ENCODE measurements at places on chromosomes 2 and 18.

GRCh38 chr2:109482361-109482861 is 131.4 kb downstream of the SEPTIN10 start:
- no peak for DNase-seq

DNA sequence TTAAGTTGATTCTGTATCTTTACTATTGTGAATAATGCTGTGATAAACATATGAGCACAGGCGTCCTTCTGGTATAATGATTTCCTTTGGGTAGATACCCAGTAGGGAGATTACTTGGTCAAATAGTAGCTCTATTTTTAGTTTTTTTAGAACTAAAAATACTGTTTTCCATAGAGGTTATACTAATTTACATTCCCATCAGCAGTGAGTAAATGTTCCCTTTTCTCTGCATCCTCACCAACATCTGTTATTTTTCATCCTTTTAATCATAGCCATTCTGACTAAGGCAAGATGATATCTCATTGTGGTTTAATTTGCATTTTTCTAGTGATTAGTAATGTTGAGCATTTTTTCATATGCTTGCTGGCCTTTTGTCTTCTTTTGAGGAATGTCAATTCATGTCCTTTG is 35.1 kb downstream of the PMS1 start:
- no peak for DNase-seq

GRCh38 chr2:128312411-128312810 is 6.3 kb downstream of the HS6ST1 start:
- DNase-seq = no peak

DNA sequence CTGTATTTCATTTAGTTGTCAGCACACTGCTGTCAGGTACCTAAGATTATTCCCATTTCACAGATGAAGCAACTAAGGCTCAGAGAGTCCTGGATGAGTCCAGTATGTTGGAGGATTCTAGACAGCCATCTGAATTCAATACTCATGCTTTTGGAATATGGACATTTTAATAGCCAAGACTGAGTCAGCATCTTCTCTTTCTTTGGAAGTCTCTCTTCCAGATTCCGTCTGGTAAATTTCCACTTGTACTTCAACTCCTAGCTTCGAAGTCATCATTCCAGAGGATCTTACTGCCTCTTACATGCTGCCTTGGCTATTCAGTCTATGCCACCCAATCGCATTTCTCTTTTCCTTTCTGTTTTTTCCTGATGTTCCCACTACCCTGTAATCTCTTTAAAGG is 40.6 kb downstream of the INSIG2 start:
- DNase-seq = no peak

DNA sequence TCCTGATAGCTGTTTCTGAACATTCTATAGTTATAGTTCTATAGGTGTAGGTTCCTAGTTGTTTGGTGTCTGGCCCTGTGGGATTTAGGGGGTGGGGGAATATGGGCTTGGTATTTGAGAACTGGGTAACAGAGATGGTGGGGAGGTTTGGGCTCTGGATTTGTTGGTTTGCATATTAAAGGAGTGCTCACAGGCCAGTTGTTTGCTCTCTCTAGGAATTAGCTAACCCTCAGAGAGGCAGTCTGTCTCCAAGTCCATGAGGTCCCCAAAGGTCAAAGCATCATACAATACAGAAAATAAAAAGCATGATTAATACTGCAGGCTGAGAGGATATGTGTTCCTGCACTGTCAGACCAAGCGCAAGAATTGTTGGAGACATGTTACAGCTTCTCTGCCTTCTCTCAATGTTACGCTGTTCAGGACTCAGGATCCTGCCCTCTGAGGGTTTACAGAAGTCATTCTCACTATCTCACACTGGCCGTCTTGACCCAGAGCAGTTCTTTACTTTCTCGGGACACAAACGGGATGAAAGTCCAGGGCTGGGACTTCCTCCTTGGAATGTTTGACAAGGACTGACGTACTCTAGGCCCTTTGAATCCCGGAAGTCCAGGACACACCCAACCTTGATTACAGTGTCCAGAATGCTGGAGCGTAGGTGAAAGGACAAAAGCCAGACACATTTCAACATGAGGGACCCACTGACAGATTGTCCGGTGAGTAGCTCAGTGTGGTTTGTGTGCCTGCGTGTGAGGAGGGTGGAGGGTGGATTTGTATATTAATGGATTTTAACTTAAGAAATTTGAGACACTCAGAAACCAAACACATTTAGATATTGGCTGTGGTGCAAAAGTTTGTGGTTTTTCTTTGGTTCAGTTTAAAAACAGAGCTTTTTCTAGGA is at the start of gene NOSTRIN:
Gene NOSTRIN, plus strand, starts transcription at position 677 of the 898 bp plus-strand sequence. Its CDS starts 10 bp downstream, at position 687.
- DNase-seq = no peak

- no peak for DNase-seq
Observed at GRCh38 chr2:135829378-135830135, 7.4 kb downstream of the LCT start.

- DNase-seq = no peak
Observed at GRCh38 chr2:246489-247144, 17.2 kb downstream of the SH3YL1 start.

- no peak for DNase-seq
Observed at GRCh38 chr2:26936855-26937254, 33.6 kb upstream of the MAPRE3 start.

GRCh38 chr2:61887717-61888266 is 664 bp downstream of the CCT4 start:
- DNase-seq = no peak

- DNase-seq = no peak
Observed at GRCh38 chr2:112772322-112772721, 7.9 kb upstream of the CKAP2L start.

- no peak for DNase-seq
Observed at GRCh38 chr2:206328974-206329373, 54.5 kb downstream of the ZDBF2 start.

GRCh38 chr18:59343926-59344325 is 15.1 kb downstream of the LMAN1 start:
- no peak for DNase-seq

DNA sequence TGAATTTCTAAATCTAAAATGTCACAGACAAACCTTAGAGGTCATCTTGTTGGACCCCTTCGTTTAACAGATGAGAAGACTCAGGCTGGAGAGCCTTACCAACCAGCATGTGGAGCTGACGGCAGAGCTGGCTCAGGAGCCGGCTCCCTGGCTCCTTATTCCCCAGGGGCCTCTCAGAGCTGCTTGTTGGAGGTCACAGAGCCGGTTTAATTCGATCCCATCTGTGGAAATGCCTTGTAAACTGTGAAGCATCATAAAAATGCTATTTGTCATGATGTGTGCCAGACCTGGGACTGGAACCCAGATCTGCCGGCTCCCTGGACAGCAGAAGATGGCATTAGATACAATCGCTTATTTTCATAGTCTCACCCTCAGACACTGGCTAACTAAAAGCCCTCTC is 8.2 kb upstream of the CIB4 start:
- no peak for DNase-seq

DNA sequence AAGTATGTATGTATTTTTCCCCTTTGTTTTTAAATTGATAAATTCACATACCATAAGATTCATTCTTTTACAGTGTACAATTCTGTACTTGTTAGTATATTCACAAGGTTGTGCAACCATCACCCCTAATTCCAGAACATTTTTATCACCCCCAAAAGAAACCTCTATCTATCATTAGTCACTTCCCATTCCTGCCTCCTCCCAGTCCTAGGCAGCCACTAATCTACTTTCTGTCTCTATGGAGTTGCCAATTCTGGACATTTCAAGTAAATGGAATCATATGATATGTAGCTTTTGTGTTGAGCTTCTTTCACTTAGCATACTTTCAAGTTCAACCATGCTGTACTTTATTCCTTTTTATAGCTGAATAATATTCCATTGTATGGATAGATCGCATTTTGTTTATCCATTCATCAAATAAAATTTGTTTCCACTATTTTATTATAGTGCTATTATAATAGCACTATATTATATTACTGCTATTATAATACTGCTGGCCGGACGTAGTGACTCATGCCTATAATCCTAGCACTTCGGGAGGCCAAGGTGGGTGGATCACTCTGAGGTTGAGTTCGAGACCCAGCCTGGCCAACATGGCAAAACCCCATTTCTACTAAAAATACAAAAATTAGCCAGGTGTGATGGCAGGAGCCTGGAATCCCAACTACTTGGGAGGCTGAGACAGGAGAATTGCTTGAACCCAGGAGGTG is 10.9 kb downstream of the STARD7 start:
- DNase-seq = no peak

DNA sequence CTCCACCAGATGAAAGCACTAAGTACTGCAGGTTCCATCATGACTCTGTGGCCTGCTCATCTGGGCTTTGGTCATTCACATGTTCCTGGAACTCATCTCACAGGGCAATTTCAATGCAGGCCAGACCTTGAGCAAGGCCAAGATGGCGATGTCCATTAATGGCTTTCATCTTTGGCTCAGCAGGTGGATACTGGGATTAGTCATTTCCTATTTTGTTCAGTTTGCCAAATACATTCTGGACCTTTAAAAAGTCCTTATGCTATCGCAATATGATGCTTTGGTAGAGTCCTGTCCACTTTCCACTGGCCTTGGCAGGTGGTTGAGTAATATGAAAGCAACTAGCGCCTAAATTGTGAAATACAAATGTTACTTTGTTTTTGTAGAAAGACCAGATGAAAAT is 170.1 kb upstream of the REV1 start:
- no peak for DNase-seq

- DNase-seq = no peak
Observed at GRCh38 chr2:202121532-202122162, 48.6 kb downstream of the KIAA2012 start.

DNA sequence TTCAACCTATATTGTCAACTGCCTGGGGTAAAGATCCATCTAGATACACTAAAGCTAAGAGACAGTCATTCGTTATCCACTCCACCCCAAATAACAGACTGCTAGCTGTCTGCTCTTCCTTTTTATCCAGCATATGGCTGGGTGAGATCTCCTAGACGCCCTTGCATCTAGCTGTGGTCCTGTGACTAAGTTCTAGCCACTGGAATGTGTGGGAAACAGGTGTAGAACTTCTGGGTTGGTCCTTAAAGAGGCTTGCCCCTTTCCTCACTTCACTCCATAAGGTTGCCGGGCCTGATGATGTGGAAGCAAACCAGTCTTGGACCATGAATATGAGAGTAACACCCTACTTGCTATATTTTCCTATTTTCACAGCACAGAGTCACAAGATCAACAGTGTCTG is 3.2 kb downstream of the COA5 start:
- DNase-seq = no peak

DNA sequence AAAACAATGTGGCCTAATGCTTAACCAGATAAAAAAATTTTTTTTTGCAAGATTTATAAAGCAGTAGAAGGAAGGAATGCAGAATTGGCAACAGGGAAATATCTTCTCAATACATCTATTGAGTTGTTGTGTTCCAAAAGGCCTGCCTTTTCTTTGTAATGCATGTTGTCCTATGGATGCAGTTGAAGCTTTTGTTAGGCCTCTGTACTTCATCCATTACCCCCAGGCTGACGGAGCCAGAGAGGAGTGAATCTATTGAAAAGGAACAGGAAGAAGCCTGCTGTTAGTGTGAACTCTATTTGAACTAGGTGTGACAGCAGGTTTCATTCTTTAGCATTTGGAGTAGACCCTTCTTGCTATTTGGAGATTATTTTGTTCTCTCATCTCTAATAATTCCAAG is 56.5 kb downstream of the MTX2 start:
- no peak for DNase-seq

GRCh38 chr2:143688815-143689214 is 559.6 kb downstream of the ARHGAP15 start:
- no peak for DNase-seq

DNA sequence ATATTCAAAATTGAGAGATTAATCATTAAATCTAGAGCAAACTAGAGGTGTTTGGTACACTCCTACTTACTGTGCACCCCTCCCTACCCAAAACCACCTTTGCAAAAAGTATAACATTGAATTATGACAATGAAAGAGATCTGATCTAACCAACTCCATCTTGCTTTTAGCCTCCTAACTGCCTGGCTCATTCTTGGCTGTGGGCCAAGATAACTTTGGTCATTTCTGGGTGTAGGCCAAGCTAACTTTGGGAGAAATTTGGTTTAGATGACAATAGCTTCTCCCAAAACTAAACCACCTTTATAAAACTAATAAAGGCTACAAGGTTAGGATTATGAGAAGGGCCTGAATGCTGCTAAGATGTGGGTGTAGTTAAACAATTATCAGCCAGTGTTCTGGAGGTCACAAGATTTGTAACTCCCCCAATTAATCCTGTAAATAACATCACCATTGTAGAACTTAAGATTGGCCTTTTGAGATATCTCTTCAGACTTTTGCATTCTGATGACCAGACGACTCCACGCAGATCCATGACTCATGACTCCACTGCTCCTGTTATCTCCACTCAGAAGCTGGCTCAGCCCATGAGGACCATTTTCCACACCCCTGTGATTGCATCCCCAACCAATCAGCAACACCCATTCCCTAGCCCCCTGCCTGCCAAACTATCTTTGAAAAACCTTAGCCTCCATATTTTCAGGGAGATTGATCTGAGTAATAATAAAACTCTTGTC is 160.2 kb downstream of the FBXO15 start:
- DNase-seq = no peak

DNA sequence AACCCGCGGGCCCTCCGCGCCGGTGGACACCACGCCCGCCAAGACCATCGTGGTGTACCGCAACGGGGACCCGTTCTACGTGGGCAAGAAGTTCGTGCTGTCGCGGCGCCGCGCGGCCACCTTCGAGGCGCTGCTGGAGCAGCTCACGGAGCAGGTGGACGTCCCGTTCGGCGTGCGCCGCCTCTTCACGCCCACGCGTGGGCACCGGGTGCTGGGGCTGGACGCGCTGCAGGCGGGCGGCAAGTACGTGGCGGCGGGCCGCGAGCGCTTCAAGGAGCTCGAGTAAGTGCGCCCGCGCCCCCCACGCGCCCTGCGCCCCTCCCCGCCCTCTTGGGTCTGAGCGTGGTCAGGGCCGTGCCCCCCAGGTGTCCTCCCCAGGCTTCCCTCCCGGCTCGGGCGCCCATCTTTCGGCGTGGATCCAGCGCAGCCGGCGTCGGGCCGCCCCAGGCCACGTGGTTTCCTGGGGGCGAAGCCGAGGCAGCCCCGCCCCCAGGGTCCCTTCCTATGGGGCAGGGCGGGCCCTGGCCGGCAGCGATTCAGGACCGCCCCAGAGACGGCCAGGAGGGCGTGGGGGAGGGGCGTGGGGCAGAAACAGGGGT is 481 bp downstream of the DCDC2C start:
- DNase-seq = no peak

- no peak for DNase-seq
Observed at GRCh38 chr2:233991196-233991595, 59.3 kb upstream of the SPP2 start.

- DNase-seq = no peak
Observed at GRCh38 chr2:171712051-171712450, 24.8 kb downstream of the DYNC1I2 start.

GRCh38 chr18:63850636-63851035 is 36.9 kb upstream of the SERPINB2 start:
- no peak for DNase-seq

GRCh38 chr2:26988058-26988860 is 17.8 kb downstream of the MAPRE3 start:
- no peak for DNase-seq

DNA sequence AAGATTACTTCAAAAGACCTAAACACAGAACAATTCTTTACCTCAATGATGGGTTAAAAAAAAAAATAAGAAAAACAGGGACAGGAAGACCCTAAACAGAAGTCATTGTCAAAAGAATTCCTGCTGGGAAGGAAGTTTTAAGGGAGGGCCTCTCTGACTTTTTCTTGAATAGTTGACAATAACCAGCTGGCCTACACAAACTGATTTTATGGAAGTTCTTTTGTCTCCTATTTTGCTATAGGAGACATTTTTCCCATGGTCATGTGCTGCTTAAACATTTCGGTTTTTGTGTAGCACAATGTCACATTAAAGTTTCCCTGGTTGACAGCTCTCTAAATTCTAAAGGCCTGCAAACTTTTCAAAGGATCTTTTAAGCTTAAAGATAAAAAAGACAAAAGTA is 55.3 kb downstream of the RFTN2 start:
- no peak for DNase-seq
